Activated T-cell treated with anti-CD3 and anti-CD28 coated beads, Interleukin-2, amount 50 U/mL, for 72 hours (primary cell): ENCODE measurements at places on chromosomes 5 and 9. TPM values are rescaled to one million over a fixed set of nuclear protein-coding genes. Genes with fewer than 3 reads are reported as not detected.
A peak's percentile ranks its signal among the peaks of the same experiment; 100 is the strongest.

DNA sequence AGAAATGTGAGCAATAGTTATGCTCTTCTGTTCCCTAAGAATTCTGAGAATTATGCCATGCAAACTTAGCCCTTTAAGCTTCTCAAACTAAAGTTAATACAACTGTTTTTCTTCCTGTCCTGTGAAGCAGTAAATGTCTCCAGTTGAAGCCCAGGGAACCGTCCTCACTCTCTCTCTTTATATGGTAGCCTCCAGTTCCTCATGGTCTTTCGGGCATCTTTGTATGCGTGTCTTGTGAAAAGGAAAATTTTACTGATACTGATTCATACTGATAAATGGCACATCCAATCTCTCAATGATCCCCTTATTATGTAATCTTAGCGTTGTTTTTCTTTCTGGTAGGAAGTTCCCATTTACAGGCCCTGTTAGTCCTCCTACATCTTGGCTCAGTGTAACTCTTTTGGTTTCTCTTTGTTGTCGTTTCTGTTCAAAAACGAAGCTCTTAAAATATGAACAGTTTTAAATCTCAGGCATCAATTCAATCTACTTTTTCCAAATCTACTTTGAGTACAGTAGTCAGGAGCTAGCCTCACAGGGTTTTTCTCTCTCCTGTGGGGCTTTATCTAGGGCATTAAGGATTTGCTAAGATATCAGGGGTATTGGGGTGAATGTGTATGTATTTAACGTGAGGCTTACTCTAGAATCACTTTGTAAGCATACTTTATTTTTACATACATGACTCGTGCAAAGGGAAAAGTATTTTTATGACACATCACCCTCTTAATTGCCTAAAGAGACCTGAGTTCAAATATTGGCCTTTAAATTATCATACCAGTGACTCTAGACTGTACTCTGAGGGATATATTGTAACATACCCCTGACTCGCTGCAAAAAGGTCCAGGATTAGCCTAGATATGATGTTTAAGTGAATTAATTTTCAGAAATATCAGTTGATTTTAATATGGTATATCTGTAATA lies 258.0 kb downstream of the NR3C1 start:
- peaks cover 15% of the 10 kb centered on the region for H3K4me1 ChIP-seq
- DNase-seq: no peak
- no peaks in the 10 kb centered on the region for H3K27me3 ChIP-seq
- peak overlapping the region; percentile 55 for H3K27ac ChIP-seq
- peaks cover 1% of the 10 kb centered on the region for H3K36me3 ChIP-seq

DNA sequence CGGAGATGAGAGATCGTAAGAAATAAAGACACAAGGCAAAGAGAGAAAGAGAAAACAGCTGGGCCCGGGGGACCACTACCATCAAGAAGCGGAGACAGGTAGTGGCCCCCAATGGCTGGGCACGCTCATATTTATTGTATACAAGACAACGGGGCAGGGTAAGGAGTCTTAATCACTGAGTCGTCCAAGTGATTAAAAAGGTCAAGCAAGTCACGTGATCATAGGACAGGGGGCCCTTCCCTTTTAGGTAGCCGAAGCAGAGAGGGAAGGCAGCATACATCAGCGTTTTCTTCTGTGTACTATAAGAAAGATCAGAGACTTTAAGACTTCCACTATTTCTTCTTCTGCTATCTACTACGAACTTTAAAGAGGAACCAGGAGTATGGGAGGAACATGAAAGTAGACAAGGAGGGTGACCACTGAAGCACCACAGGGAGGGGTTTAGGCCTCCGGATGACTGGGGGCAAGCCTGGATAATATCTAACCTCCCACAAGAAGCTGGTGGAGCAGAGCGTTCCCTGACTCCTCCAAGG lies 24.6 kb upstream of the QSOX2 start:
- no peak overlapping the region for H3K4me3 ChIP-seq
- DNase-seq: no peak
- H3K27ac ChIP-seq: no peak overlapping the region
- no peaks in the 10 kb centered on the region for H3K27me3 ChIP-seq
- no peaks in the 10 kb centered on the region for H3K36me3 ChIP-seq
- H3K4me1 ChIP-seq: peaks cover 7% of the 10 kb centered on the region

- H3K36me3 ChIP-seq: peaks cover 5% of the 10 kb centered on the region
- H3K27me3 ChIP-seq: no peaks in the 10 kb centered on the region
- DNase-seq: no peak
- H3K27ac ChIP-seq: peak overlapping the region; percentile 97
Observed at GRCh38 chr9:19102181-19102630, 498 bp downstream of the HAUS6 start.

GRCh38 chr5:108634617-108635288 lies 112.9 kb upstream of the FER start:
- H3K36me3 ChIP-seq: no peaks in the 10 kb centered on the region
- no peak overlapping the region for H3K4me3 ChIP-seq
- H3K4me1 ChIP-seq: peaks cover 4% of the 10 kb centered on the region

GRCh38 chr5:88734191-88734640 lies 148.8 kb downstream of the MEF2C start:
- peaks cover 8% of the 10 kb centered on the region for H3K4me1 ChIP-seq
- H3K27me3 ChIP-seq: peaks cover 31% of the 10 kb centered on the region
- no peak overlapping the region for H3K4me3 ChIP-seq
- H3K36me3 ChIP-seq: no peaks in the 10 kb centered on the region
- no peak overlapping the region for H3K27ac ChIP-seq

- peaks cover 2% of the 10 kb centered on the region for H3K36me3 ChIP-seq
- H3K4me1 ChIP-seq: peaks cover 96% of the 10 kb centered on the region
- peak; percentile 42 for DNase-seq
- no peaks in the 10 kb centered on the region for H3K27me3 ChIP-seq
- peak overlapping the region; percentile 84 for H3K4me3 ChIP-seq
Observed at GRCh38 chr9:33158843-33159776, 8.0 kb downstream of the B4GALT1 start.

DNA sequence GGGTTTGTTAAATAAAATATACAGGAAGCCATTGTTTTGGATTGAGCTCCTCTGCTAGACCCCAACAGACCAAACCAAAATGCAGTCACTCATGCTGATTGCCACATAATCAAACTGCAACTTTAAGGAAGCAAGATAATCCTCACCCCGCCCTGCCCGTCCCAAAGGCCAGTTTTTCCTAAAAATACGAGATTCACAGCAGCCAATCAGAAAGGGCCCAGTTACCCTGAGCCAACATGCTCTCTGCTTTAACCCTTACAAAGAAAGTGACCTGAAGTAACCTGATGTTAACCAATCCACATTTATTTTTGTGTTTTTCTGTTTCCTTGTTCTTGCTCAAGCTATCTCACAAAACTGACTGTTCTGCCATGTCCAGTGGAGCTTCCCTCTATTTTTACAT lies 21.5 kb upstream of the RNF20 start:
- H3K27me3 ChIP-seq: peaks cover 34% of the 10 kb centered on the region
- DNase-seq: no peak
- no peaks in the 10 kb centered on the region for H3K4me1 ChIP-seq
- H3K27ac ChIP-seq: no peak overlapping the region
- no peaks in the 10 kb centered on the region for H3K36me3 ChIP-seq

- peaks cover 6% of the 10 kb centered on the region for H3K36me3 ChIP-seq
- H3K27ac ChIP-seq: no peak overlapping the region
- H3K27me3 ChIP-seq: no peaks in the 10 kb centered on the region
- no peaks in the 10 kb centered on the region for H3K4me1 ChIP-seq
- DNase-seq: no peak
Observed at GRCh38 chr5:81249240-81249639, 16.1 kb downstream of the CKMT2 start.

DNA sequence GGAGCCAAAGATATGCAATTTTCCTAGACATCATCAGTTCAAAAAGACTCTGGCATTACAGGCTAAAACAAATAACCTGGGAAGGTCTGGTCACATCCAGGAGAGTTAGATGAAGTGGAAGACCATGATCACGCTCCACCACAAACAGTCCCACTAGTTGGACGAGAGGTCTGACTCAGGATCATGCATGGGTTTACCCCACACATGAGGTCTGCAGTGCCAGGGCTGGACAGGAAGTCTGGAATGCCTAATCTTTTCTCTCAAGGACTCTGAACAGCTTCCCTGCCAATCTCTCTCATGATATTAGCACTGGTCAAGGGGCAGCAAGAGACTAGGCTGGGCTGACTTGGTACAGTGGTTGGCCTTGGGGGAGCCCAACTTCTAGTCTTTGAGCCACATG lies 7.1 kb downstream of the PRUNE2 start:
- no peak overlapping the region for H3K27ac ChIP-seq
- no peak overlapping the region for H3K4me3 ChIP-seq
- no peaks in the 10 kb centered on the region for H3K4me1 ChIP-seq
- H3K27me3 ChIP-seq: peaks cover 28% of the 10 kb centered on the region
- no peaks in the 10 kb centered on the region for H3K36me3 ChIP-seq

GRCh38 chr5:71666321-71666720 lies 52.8 kb upstream of the CARTPT start:
- no peak for DNase-seq
- no peaks in the 10 kb centered on the region for H3K36me3 ChIP-seq
- no peak overlapping the region for H3K27ac ChIP-seq
- H3K4me3 ChIP-seq: no peak overlapping the region

GRCh38 chr5:1172007-1172581 lies 29.3 kb upstream of the SLC6A19 start:
- peaks cover 6% of the 10 kb centered on the region for H3K27me3 ChIP-seq
- H3K27ac ChIP-seq: no peak overlapping the region
- DNase-seq: no peak
- peaks cover 13% of the 10 kb centered on the region for H3K4me1 ChIP-seq
- H3K36me3 ChIP-seq: no peaks in the 10 kb centered on the region

GRCh38 chr9:77770340-77770739 lies 122.2 kb upstream of the GNA14 start:
- H3K4me1 ChIP-seq: peaks cover 18% of the 10 kb centered on the region
- H3K27ac ChIP-seq: no peak overlapping the region
- H3K4me3 ChIP-seq: no peak overlapping the region

GRCh38 chr9:6078382-6079105 lies 63.1 kb upstream of the RANBP6 start:
- DNase-seq: no peak
- no peaks in the 10 kb centered on the region for H3K27me3 ChIP-seq
- H3K36me3 ChIP-seq: peaks cover 2% of the 10 kb centered on the region
- peaks cover 8% of the 10 kb centered on the region for H3K4me1 ChIP-seq
- no peak overlapping the region for H3K4me3 ChIP-seq
- no peak overlapping the region for H3K27ac ChIP-seq

- no peak overlapping the region for H3K27ac ChIP-seq
- peaks cover 5% of the 10 kb centered on the region for H3K36me3 ChIP-seq
- H3K4me1 ChIP-seq: no peaks in the 10 kb centered on the region
- no peak for DNase-seq
Observed at GRCh38 chr9:112443636-112444035, 43.0 kb upstream of the KIAA1958 start.

DNA sequence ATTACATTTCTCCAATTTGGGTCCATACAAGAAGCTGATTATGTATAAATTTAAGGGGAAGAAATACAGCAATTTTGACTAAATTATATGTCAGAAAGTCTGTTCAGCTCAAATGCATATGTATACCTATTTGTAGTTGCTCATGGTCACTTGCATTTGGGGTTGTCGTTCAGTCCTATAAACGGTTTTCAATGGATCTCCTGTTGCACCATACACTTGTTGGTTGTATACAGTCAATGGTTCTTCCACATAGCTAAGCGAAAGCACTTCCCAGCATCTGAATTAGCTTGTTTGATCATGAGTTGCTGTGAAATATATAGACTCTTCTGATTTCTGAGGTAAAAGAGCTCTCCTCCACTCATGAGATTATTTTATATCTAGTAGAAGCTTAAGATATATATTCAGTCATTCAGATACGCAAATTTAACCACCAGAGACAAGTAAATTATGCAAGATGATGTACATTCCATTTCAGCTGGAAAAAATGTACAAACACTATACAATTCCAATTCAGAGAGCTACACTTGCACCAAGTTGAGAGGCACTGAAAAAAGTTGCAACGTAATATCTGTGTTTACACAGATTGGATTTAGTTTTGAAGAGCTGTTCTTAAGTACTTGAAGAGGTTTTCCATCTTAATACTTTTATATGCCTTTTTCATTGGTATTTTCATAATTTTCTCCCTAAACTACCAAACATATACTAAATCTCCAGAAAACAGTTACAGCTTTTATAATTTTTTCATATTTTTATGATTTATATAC lies 64.4 kb upstream of the POU5F2 start:
- H3K4me1 ChIP-seq: peaks cover 4% of the 10 kb centered on the region
- H3K27me3 ChIP-seq: no peaks in the 10 kb centered on the region
- H3K27ac ChIP-seq: no peak overlapping the region

DNA sequence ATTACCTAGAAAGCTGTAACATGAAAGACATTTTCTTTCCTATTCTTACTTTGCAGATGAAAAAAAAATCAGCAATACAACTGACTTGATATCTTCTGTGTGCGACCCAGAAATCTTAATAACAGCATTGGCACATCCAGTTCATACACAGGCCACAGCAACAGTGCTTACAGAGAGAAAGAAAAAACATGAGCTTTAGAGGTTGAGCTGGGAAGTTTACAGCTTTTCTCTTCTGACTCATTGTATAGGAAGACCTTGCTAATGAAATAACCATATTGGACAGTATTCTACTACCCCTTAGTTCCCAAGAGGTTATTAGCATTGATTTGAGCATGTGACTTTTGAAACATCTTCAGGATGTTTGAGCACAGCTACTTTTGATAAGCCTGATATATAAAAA lies 1033.4 kb upstream of the DMAC1 start:
- no peak for DNase-seq
- no peak overlapping the region for H3K27ac ChIP-seq
- H3K4me3 ChIP-seq: no peak overlapping the region

- H3K36me3 ChIP-seq: no peaks in the 10 kb centered on the region
- no peaks in the 10 kb centered on the region for H3K4me1 ChIP-seq
- DNase-seq: no peak
- H3K27me3 ChIP-seq: peaks cover 8% of the 10 kb centered on the region
- H3K27ac ChIP-seq: no peak overlapping the region
Observed at GRCh38 chr5:115558388-115558956, 13.9 kb upstream of the FEM1C start.

DNA sequence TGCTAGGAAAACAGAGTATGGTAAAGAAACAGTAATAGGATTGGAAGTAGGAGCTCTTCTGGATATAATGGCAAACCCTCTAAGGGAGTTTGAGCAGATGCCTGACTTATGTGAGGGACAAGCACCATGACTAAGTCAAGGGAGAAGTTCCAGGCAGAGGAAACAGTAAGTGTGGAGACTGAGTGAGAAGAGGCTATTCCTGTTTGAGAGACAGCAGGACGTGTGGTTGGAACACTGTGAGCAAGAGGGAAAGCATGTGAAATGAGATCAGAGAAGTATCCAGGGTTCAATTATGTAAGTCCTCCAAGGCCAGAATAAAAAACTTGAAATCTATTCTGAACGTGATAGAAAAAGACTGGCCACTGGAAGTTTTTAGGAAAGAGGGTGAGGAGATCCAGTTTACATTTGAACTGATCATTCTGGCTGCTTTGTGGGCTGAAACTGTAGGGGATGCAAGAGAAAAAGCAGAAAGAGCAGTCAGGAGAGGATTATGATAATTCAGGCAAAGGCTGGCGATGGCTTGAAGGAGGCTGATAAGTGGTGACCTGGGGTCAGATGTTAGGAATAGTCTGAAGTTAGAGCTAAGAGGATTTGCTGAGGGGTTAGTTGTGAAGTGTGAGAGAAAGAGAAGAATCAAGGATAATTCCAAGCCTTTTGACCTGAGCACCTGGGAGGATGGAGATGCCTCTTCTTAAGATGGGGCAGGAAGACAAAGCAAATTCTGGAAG lies 19.2 kb downstream of the DMAC1 start:
- no peak overlapping the region for H3K4me3 ChIP-seq
- no peak overlapping the region for H3K27ac ChIP-seq
- H3K36me3 ChIP-seq: no peaks in the 10 kb centered on the region
- H3K4me1 ChIP-seq: peaks cover 6% of the 10 kb centered on the region

Gene MAMDC4
- 14.8 TPM for total RNA-seq

Gene F2RL2
- total RNA-seq: not detected

Gene ELAVL2
- not detected for total RNA-seq

Gene TPRN
- total RNA-seq: 13.3 TPM
